Fibroblast of the conjunctiva (primary cell): ENCODE measurements at places on chromosomes 1 and 21.

DNA sequence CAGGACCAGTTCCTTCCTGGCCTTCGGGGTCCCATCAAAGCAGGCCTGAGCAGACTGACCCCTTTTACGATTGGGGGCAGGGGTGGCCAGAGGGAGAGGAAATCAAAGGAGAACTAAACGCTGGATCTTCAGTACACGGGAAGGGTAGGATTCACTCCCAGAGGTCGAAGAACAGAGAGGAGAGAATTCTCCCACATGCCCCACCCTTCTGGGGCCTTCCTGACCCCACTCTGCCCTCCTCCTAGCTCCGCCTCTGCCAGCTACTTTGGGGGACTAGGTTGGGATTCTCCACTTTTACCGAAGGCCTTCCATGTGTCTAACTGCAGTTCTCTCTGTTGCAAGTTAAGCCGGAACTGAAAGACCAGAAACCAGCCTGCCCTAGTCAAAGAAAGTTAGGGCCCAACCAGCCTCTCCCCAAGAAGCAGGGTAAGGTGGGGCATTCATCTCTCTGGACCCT is 654 bp upstream of the ARHGEF2 start:
- DNase-seq: no peak

- no peak for DNase-seq
These were observed 63.5 kb upstream of the MUTYH start for GRCh38 chr1:45403718-45404117.

GRCh38 chr1:181126871-181127587 is 38.5 kb downstream of the IER5 start:
- DNase-seq: no peak

DNA sequence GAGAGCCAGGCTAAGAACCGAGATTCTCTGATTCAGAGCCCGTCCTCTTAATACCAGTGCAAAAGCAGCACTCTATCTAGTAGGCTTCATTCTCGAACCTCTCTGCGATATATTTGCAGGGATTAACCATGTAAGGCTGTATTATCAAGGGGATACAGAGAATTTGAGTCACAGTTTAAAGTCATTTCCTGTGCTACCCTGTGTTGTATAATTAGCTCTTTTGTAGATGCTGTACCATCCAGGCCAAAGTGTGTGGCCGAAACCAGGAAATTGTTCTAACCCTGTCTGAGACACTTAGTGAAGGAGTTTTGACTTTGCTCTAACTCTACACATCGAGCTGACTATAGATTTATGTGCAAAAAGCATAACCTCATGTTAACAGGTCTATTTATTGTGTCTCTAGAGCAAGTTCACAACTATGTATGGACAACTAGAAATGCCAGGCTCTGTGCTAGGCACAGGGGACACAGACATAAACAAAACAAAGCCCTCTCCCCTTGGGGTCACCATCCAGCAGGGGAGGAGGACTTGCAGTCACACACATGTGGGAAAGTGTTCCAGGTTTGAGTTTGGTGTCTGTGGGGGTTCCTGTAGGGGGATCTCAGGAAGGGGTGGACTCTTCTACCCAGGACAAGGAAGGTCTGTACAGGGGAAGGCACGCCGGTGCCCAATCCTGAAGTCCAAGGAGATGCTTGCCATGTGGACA is 182.2 kb downstream of the DHRS3 start:
- DNase-seq: no peak

GRCh38 chr1:247409869-247410544 is 6.0 kb upstream of the NLRP3 start:
- DNase-seq: no peak

DNA sequence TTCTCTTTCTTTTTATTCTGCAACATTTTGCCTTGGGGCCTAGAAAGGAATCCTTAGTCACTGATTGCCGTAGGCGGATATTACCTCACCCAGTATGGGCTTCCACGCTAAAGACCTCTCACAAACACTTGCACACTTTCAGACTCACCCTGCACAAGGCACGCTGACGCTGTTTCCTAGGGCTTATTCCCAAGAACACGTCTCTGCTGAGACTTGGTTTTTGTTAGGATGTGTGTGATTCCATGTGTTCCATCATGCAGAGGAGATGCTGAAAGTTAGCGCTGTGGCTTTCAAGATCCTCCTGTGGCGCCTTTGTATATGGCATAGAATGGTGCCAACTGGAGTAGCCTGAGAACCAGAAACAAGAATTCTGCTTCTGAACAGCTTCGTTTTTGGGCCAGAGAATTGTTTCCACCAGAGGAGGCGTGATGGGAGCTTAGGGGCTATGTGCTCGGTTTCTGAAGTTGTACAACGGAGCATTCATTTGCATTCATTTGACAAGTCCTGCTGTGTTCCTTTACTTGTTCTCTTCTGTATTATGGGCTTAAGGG is 297.0 kb downstream of the DISC1 start:
- DNase-seq: no peak

GRCh38 chr1:93516164-93516563 is 68.2 kb downstream of the FNBP1L start:
- no peak for DNase-seq

DNA sequence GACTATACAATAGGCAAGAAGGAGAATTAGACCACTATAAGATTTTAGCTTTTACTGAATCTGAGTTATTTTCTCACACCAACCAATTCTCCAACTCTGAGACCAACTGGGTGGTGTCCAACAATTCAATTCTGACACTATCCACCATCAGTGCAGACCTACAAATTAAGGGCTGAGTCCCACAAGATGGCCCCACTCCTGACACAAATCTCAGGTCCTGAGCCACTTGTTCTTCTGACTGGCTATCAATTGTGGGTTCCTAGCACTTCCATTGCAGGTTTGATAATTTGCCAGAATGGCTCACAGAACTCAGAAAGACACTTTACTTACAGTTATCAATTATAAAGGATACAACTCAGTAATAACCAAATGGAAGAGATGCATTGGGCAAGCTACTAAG is 6.7 kb downstream of the ERO1B start:
- DNase-seq: no peak

DNA sequence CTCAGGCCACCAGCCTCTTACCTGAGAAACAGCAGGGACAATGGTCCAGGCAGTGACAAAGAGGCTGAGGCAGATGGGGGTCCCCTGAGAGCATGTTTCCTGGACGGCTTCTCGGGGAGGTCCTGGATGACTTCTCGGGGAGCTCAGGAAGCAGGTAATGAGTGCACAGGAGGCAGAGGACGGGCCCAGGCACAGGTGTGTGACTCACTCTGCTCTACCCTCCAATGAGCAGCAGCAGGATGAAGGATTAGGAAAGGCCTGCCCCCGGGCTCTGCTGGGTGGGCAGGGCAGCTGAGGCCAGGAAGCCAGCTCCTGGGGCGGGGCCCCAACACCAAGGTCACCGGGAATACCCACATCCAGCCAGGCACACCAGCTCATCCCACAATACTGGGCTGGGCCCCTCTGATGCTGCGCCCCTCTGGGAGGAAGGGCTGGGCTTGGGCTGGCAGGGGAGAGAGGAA is 17.2 kb upstream of the PTAFR start:
- DNase-seq: no peak

DNA sequence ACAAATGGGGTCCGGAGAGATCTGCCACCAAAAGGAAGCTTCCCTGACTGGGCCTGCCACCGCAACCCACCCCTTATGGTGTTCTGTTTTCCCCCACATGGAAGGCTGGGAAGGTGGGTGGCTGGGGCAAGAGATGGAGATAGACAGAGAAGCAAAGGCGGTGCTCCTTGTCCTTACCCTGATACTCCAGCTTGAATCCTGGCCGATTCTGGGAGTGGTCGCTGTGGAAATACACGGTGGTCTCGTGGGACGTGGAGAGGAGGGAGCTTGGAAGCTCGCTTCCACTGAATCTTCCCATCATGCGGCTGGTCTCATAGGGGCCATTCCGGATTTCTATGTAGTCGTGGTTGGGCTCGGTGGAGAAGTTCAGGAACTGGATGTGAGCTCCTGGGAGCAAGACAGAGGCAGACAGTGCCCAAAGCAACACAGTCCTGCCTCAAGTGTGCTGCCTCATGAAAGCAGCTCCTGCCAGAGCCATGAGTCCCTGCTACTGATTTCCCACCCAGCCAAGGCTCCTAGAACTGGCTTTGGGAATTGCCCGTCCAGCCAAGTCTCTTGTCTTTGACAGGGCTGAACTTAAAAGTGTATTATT is 138.5 kb downstream of the ZSCAN20 start:
- DNase-seq: no peak

DNA sequence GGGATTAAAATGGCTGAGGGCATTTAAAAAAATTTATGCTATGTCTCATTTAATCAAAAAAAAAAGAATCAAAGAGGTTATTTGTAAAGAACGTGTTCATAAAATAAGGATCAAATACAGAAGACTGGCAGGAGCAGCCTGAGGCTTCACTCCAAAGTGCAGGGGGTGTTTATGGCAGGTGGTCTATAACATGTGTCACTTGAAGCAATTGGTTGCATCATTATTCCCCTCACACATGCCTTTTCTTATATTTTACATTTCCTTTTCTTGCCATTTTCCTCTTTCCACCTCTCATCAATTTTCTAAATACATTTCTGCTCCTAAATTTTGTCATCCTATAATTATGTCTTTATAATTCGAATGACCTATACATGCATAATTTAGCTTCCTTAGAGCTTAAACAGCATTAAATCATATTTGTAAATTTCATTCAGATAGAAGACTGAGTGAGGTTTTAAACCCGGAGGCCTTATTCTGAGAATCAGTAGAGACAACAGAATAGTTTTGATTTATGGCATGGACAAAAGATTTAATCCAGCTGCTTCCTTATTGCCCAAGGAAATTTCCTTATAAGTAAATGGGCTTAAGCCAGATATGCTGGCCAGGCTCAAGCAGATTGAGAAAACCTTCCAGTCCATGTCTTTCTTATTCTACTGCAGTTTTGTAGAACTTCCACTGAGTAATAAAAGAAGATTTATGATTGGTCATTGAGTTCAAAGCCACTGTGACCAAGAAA is 322.8 kb downstream of the TGFB2 start:
- no peak for DNase-seq

- DNase-seq: no peak
These were observed 51.9 kb downstream of the RC3H1 start for GRCh38 chr1:173970252-173970651.

DNA sequence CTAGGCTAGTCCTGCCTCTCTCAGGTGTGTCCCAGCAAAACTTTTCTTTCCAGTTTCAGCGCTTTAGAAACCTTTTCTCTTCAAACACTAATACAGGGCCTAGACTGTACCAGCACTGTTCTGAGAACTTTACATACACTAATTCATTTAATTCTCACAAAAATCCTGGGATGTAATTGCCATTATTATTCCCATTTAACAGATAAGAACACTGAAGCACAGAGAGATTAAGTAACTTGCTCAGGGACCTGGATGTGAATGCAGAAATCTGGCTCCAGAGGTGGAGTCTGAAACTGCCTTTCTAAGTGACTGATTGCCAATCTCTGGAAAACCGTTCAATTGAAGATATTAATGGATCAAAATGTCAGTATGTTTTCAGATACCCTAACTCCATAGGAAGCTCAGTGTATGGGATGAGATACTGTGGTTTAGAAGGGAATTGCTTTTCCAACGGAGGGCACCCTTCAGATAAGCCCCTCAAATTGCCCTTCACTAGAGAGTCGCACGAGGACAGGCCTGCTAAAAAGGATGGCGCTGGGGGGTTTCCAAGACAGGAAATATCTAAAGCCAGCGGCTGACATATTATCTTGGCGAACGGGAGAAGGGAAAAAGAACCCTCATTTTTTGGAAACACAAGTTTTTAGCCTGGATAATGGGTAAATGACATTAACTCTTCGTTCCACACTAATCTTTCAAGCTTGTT is 698 bp upstream of the UCK2 start:
- no peak for DNase-seq

- DNase-seq: no peak
These were observed 38.3 kb downstream of the USP25 start for GRCh38 chr21:15768045-15768601.

DNA sequence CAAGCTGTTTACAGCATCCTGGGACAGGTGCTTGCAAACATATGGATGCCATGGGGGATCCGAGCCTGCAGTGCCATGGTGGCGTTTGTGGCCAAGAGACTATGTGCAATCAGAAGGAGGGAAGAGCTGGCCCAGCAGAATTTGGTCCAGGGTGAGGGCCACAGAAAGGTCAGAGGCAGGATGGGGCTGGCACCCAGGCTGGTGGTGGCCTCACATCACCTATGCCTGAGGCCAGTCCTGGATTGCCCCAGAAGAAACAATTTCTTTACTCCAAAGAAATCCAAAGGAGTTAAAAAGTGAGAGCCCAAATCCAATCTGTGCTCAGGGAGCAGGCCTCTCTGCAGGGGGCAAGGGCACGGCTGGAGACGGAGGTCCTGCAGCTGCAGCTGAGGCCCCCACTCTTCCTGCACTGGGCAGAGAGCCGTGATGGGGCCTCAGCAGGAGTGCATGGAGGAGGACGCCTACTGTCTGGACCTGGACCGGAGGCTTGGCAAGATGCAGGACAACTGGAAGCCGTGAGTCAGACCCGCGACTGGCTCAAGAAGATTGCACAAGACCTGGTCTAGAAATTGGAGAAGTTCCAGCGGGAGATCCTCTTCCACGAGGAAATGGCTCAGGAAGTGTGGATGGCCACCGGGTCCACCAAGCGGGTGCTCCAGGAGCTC is 163.5 kb downstream of the RYR2 start:
- DNase-seq: peak; percentile 4

- DNase-seq: peak; percentile 70
These were observed 36.1 kb downstream of the PEX14 start for GRCh38 chr1:10510520-10511493.
